Hippocampal formation (tissue), 2 donors: ENCODE measurements at places on chromosomes 7 and 10.

- peak; percentile 60 for DNase-seq
These were observed 1.2 kb downstream of the BAG3 start for GRCh38 chr10:119652361-119652730.

GRCh38 chr10:17737027-17737965 lies 14.7 kb upstream of the TMEM236 start:
- peak; percentile 41 for DNase-seq

DNA sequence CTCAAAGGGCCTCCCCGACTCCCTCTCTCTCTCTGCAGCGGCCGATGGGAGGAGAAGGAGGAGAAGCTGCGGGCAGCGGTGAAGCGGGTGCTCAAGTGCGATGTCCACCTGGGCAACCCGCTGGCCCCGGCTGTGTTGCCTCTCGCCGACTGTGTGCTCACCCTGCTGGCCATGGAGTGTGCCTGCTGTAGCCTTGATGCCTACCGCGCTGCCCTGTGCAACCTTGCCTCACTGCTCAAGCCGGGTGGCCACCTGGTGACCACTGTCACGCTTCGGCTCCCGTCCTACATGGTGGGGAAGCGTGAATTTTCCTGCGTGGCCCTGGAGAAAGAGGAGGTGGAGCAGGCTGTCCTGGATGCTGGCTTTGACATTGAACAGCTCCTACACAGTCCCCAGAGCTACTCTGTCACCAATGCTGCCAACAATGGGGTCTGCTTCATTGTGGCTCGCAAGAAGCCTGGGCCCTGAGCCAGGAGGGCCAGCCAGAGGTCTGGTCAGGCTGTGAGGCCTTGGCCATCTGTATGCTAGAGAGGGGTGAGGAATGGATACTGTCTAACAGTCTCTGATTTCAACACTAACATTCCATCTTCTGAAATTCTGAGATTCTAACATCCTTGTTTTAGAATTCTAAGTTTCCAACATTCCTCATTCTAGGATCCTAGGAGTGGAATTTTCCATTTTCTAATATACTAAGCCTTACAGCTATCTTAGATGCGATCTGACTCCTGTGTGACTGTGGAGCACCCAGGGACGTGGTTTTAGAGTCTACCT lies 3.6 kb downstream of the INMT start:
- peak; percentile 19 for DNase-seq

GRCh38 chr10:132721725-132722124 lies 64.2 kb downstream of the NKX6-2 start:
- DNase-seq = no peak

DNA sequence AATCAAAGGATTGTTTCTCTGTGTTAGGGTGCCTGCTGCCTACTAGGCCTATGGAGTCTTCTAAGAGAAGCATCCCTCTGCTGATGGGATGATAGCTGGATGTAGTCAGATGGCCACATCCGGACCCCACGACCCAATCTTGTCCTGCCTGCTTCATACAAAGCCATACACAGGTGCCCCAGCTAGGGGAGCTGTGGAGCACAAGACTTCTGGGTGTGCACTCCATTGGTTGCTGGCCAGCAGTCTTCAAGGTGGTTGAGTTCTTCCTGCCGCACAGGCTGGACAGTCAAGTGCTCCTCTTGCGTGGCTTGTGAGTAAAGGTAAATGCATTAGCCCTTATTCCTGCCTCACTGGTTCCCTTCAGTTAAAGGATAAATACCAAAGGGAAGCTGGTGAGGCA lies 120.2 kb downstream of the TEX36 start:
- no peak for DNase-seq

- no peak for DNase-seq
These were observed 253.5 kb downstream of the MALRD1 start for GRCh38 chr10:19302117-19302516.

GRCh38 chr7:17299483-17299991 lies 1.1 kb downstream of the AHR start:
- DNase-seq = no peak

- no peak for DNase-seq
These were observed 73.1 kb downstream of the CDC123 start for GRCh38 chr10:12269056-12269455.

GRCh38 chr7:45161842-45162241 lies 4.3 kb downstream of the RAMP3 start:
- no peak for DNase-seq

DNA sequence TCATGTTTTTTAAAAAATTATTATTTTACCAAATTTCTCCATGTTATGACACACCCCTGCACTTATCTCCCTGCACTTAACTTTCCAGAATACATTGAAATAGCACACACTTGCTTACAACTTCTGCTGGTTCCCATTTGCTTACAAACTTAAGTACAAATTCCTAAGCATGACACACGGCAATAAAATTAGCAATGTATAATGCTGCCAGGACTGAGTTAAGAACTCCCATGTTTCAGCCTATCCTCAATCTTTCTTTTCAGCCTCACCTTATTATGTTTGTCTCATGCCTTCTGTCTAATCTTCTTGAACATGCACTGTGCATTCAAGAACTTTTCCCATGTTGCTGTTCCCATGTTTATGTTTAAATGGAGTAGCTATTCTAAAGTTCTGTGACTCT lies 40.8 kb downstream of the PRPS1L1 start:
- no peak for DNase-seq

DNA sequence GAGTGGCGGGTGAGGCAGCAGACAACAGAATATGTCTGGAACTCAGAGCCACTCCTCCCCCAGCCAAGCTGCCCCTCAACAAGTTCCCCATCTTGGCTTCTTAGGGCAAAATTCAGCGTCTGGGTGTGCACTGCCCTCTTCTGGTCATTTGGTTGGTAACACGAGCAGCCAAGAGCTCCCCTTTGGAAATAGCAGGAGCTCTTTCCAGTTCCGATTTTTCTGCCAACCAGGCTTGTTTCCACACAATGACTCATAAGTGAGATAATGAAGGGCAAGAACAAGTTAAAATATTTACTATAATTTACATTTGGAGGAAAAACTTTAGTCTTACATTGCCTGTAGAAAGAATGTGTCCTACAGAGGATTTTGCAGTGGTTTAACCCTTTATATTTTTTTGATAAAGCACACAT lies 70.5 kb downstream of the ADCYAP1R1 start:
- DNase-seq = peak; percentile 69

GRCh38 chr7:79512261-79512660 lies 58.8 kb upstream of the MAGI2 start:
- DNase-seq = no peak

GRCh38 chr7:81299711-81300110 lies 380.9 kb upstream of the SEMA3C start:
- DNase-seq = no peak

DNA sequence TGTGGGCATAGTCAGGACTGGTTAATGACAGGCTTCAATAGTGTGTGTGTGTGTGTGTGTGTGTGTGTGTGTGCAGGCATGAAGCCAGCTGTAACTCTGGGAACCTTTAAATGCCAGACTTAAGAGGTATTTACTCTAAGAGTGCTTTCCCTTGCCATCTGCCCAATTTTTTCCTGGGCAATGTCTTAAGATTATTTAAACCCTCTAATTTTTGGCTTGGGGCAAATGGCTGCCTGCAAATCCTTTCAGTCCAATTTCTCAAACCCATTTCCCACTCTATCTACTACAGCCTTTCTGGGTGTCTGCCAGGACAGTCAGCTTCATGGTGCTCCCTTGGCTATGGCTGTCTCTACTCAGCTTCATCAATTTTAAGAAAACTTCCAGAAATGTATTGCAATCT lies 62.6 kb upstream of the C1GALT1 start:
- DNase-seq = no peak

DNA sequence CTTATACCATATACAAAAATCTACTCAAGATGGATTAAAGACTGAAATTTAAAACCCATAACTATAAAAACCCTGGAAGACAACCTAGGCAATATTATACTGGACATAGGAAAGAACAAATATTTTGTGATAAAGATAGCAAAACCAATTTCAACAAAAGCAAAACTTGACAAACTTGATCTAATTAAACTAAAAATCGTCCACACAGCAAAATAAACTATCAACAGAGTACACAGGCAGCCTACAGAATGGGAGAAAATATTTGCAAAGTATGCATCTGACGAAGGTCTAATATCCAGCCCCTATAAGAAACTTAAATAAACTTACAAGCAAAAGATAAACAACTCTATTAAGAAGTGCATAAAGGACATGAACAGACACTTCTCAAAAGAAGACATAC lies 240.1 kb downstream of the HGF start:
- DNase-seq = no peak

DNA sequence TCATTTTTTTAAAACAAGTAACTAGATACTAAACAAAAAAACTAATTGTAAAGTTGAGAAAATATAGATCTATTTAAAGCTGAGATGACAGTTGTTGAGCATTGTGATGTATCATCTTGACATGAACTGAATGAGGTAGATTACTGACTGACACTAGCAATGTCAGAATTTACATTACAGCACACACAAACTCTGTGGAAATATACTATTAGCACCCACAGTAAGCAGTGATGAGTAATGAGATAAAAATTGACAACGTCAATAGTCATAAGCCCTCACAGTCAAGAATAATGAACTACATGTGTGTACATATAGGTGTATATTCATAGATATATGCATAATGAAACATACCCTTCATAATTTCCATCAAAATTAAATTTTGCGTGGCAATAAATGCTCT lies 368.4 kb downstream of the TFEC start:
- DNase-seq = no peak
